Suppressor macrophage (primary cell): ENCODE measurements at places on chromosomes 7 and 10.

DNA sequence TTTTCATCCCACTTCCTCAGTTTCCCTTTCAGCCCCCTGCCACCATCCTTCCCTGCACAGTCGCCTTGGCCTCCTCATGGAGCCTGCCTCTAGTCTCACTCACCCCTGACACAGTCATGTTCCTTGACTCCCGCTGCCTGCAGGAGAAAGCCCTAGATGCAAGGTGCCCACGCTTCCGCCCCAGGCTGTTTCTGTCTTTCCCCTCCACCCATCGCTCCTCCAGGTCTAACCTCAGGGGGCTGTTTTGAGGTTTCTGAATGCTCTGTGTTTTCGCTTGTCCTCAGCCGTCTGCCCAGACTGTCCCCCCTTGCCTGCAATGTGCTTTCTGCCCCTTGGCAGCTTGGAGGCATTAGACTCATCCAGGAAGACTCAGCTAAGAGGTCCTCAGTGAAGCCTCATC, 89.9 kb downstream of the EMX2 start:
- DNase-seq = no peak

GRCh38 chr7:157028199-157028903, 17.9 kb upstream of the MNX1 start:
- no peak for DNase-seq

- no peak for DNase-seq
These were observed 56.4 kb downstream of the HIPK2 start for GRCh38 chr7:139721417-139721816.

DNA sequence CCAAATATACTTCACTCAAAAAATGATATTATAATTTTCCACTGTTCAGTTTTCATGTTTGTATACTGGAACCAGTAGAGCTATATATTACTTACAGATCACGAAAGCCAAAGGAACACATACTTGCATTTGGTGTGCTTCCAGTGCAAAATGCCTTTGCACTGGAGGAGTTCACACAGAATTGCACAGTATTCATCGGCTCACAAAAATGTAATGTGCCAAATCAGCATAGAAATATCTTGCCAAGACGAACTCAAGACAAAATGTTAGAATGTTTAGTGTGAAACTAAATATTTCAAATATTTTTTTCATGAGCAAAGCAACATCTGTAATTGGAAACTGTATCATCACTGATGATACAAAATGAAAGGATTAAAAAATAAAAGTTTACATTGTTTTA, 646.2 kb upstream of the SEMA3D start:
- DNase-seq = no peak

GRCh38 chr7:94580601-94581000, 71.0 kb downstream of the CASD1 start:
- no peak for DNase-seq

- no peak for DNase-seq
These were observed 31.7 kb downstream of the GALNTL5 start for GRCh38 chr7:151987748-151988529.

GRCh38 chr7:102843850-102844249, 69.0 kb upstream of the LRRC17 start:
- no peak for DNase-seq
